ENCODE measurements at places on chromosomes 12 and 14. TPM values are rescaled to one million over a fixed set of nuclear protein-coding genes. Genes with fewer than 3 reads are reported as not detected.

Gene ACVRL1
- total RNA-seq: 0.61 TPM

Gene POU6F1
- total RNA-seq: 0.57 TPM

Gene NELL2
- total RNA-seq: 3.9 TPM

Gene MIP
- not detected for total RNA-seq

Gene TBX5
- total RNA-seq: not detected

Gene SERPINA12
- not detected for total RNA-seq

Gene A2M
- total RNA-seq: not detected

Gene CCDC184
- not detected for total RNA-seq

Gene GNB3
- total RNA-seq: 0.47 TPM

Gene SIX6
- not detected for total RNA-seq

Gene LRRK2
- 0.39 TPM for total RNA-seq

Gene DBX2
- total RNA-seq: not detected

Gene DPY19L2
- 2.9 TPM for total RNA-seq

Gene ACACB
- total RNA-seq: 0.55 TPM

Gene POTEG
- total RNA-seq: not detected

Gene ANAPC7
- 42.1 TPM for total RNA-seq

Gene LMNTD1
- not detected for total RNA-seq
